A172 (cell line): ENCODE measurements at places on chromosomes 6 and 20.

- DNase-seq: no peak
These were observed 24.6 kb downstream of the RIMS4 start for GRCh38 chr20:44785768-44786167.

DNA sequence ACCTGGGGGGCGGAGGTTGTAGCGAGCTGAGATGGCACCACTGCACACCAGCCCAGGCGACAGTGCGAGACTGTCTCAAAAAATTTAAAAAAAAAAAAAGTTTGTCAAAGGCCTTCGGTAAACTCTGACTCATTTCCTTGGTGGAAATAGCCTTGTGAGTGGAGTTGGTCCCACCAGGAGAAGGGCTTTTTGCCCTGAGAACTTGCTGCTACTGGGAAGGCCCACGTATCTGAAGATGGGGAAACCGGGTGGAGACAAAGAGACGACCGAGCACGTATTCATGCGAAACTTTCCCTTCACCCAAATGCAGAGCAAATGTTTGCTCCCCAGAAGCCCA, 51.7 kb downstream of the SLC22A23 start:
- DNase-seq: no peak

DNA sequence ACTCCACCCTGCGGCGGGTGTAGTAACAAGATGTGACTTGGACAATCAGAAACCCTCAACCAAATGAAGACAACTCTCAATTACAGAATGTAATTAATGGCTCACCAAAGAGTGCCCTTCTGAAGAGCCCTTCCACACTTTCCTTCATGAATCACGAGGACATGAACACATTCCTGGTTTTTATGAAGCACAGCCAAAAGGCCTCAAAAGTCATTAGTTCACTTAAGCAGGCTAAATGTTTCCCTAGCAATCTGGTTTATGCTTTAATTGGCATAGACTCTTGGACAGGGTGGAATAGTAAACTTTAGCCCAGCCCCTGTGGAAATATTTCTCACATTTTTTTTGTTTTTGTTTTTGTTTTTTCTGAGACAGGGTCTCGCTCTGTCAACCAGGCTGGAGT, 20.5 kb downstream of the CPNE5 start:
- no peak for DNase-seq

- DNase-seq: peak; percentile 18
These were observed 802 bp downstream of the HDAC2 start for GRCh38 chr6:113969888-113970804.

- DNase-seq: no peak
These were observed 84.9 kb downstream of the ATXN1 start for GRCh38 chr6:16676376-16676775.

- no peak for DNase-seq
These were observed 5.1 kb downstream of the RING1 start for GRCh38 chr6:33213166-33213988.

GRCh38 chr6:169014211-169015197, 239.1 kb downstream of the THBS2 start:
- no peak for DNase-seq
